ENCODE measurements at places on chromosomes 7 and 10.

DNA sequence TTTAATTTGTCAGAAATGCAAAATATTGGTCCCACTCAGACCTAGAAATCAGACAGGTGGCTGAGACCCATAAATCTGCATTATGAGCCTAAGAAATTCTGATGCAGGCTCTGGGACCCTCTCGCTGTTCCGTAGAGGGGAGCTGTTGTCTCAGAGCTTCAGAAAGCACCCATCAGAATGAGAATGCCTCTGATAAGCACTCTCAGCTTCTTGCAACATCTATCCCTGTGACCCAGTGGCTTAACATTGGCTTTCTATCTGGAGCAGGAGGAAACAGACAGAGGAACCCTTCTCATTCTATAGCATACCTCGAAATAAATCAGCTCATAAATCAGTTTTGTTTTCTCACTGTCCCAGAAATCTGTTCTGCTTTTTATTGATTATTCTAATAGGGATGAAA is 184.6 kb upstream of the SP4 start:
- no peak for DNase-seq

DNA sequence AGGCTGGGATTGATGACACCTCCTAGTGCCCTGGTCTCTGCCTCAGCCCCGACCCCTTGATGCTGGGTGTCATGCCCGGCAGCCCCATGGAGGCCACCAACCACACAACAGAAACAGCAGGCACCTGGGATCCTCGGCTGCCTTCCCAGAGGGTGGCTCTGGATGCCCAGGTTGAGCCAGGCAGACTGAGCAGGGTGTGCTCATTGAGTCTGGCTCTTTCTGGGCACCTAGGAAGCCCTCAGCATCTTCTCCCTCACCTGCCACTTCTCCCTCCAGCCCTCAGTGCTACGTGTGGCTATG is 484.5 kb upstream of the MGMT start:
- DNase-seq, result no peak

- no peak for DNase-seq
Observed at GRCh38 chr10:93096901-93097300, 23.2 kb downstream of the CYP26A1 start.

DNA sequence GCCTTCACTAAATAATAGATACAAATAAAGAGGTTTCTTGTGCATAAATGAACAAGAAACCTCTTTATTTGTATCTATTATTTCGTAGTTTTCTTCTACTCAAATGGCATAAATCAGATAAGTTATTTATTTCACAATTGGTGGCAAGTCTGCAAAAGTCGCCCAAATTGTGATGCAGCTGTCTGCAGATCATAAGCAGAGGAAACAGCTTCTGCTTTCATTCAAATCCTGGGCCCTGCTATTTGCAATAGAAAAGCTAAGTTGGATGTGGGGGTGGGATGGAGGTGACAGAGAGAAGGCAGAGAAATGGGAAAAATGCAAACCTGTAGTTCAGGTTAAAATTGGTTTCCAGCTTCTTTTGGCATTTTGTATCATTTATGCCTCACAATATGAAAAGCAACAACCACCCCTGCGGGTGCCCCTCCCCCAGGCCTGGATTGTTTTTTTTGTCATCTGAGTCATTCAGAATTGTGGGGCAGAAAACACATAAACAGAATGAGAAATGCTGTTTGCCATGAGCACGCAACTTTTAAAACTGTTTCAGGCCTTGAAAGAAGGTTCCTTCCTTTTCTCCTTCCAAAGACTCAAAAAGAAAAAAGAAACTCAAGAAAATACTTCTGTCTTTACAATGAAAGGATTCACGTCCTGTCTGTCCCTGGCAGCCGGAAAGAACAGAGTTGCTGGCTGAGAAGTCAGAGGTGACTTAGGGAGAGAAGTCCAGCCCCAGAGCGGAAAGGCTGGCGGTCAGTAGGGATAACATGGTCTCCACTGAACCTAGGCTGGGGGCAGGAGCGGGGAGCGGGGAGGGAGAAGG is 132.9 kb downstream of the BAMBI start:
- DNase-seq, result no peak

DNA sequence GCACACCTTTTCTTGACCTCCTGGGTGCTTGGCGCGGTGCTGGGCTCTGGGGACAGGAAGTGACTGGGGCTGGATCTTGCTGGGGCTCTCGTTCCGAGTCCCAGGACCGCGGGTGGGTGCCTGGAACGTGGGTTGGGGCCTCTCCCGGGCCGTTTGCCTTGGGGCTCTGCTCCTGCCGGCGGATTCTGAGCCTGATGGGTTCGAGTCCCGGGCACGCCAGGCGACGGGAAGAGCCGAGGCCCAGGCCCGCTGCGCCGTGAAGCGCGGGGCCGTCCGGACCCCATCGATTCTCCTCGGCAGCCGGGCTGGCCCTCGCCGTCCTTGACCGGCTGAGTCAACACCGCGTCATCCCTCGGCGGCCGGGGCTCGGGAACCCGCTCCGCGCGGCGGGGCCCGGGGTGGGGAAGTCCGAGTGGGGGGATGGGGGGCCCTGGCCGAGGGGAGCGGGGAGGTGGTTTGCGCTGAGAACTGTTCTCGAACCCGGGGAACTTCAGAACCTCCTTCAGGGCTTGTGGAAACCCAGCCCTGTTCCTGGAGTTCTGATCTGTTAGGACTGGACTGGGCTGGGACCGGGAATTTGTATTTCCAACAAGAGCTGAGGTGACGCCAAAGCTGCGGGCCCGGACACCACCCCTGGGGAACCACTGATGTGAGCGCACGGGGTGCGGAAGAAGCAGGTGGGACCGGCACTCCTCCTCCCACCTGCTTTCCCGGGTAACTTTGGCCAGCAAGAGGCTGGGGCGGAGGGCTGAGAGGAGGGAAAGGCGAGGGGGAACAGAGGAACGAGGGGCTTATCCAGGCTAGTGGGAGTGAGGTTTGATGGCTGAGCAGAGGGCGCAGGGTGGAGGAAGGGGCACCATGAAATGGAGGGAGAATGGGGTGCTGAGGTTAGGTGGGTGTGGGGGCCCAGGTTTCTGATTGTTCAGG is 6.2 kb downstream of the HHEX start:
- no peak for DNase-seq

Data from BE2C (cell line).